Activated naive CD4-positive, alpha-beta T cell treated with anti-CD3 and anti-CD28 coated beads, Interleukin-2, amount 50 U/mL, for 72 hours (primary cell): ENCODE measurements at places on chromosomes 1 and 21.

GRCh38 chr1:201714542-201715329 lies 114.2 kb upstream of the IPO9 start:
- no peak for DNase-seq

- DNase-seq = no peak
Observed at GRCh38 chr1:205144046-205144720, 22.4 kb upstream of the RBBP5 start.

DNA sequence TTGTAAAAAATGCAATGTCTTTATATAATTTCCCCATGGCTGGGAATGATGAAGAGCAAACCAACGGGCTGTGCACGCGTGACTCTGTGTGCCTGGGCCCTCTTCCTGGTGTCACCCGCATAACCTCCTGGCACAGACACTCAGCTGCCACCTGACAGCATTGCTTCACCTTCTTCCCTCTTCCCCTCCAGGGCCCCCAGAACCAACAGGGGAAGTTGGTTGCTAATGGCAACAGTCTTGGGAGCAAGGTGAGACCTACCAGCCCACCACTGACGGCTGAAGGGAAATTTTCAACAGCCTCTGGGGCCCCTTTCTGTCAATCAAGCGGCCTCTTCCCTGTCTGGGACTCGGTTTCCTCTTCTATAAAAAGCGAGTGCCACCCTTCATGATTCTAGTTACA lies 33.2 kb downstream of the SSBP3 start:
- DNase-seq = no peak

DNA sequence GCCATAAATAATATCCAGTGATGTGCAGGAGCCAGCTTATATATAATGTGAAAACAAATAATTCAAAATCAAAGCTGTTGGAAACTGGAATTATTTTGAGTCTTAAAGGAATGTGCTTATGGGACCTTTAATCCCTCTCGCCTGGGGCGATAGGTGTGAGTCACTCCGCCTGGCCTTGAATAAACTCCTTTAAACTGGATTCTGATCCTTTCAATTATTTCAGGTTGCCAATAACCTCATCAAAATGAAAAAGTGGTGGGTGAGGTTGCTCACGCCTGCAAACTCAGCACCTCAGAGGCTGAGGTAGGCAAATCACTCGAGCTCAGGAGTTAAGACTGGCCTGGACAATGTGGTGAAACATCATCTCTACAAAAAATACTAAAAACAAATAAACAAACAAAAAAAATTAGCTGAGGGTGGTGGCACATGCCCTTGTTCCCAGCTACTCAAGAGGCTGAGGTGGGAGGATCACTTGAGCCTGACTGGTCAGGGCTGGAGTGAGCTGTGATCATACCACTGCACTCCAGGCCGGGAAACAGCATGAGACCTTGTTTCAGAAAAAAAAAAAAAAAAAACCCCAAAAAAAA lies 11.4 kb upstream of the SLC2A5 start:
- no peak for DNase-seq

- no peak for DNase-seq
Observed at GRCh38 chr1:9309080-9309479, 16.4 kb downstream of the SPSB1 start.

DNA sequence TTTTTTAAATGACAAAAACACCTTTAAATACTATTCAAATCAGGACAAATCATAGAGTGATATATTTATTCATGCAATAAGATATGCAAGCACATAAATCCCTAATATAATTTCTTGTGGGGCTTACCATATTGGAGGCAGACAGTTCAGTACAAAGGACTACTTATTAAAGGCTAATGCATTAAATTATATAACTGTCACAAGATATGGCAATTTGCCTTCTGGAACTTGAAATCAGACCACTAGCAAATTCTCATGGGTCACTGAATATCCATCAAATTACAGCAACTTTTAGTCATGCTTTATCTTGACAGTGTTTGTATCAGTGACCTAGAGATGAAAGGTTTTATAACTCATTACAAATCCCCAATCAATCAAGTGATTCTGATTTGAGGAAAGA lies 54.1 kb upstream of the NCAM2 start:
- no peak for DNase-seq

DNA sequence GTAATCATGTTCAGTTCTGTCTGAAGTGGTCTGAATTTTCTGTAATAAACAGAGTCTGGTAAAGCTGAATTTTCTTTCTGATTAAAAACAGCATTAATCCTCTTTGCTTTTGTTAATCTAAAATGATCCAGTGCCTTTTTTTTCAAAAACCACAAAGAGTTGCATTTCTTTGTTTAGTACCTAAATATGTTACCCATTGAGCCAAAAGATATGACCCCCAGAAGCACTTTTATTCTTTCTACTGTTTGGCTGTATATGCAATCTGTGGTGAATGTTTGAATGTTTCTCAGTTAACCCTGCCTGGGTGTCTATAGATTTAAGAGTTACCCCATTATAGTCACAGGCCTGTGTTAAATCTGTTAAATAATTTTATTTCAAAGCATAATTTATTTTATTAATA lies 394.8 kb downstream of the PTPRC start:
- no peak for DNase-seq

DNA sequence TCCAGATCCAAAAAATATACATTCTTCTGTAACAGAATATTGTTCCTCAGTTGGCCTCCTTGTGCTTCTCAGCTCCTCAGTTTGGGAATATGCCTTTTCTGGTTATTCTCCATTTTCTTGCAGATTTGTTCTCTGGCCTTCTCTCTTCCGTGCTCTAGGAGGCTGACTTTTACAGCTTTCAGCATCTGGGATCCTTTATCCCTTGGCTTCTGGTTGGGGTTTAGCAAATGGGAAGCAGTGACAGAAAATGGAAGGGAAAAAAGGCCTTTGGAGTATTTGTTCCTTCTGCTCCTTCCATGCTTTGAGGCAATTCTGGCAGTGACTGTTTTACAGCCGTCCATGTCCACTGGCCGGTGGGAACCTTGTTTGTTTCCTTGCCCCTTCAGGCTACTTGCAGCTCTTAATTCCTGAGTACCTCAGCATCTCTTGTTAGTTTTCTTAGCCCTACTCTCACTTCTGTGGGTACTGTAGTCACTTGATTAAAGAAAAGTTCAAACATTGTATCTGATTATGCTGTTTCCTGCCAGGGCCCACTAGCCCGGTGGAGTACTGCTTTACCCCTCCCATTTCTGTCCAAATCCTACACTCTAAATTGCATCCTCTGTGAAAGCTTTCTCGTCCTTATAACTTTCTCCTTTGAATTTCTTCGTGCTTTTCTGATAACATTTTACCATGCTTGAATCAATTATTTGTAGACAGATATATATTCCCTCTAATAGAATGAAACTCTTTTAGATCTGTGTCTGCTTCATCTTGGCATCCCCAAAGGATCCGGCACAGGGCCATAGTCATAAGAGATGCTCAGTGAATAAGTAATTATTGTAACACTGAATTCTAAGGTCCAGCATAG lies 118.2 kb downstream of the OSBPL9 start:
- no peak for DNase-seq

GRCh38 chr21:41086569-41086968 lies 81.4 kb upstream of the BACE2 start:
- no peak for DNase-seq

- DNase-seq = no peak
Observed at GRCh38 chr1:160759740-160760139, 20.7 kb downstream of the SLAMF7 start.
